Spinal cord (tissue), 10 donors: ENCODE measurements at places on chromosomes 4 and X.

DNA sequence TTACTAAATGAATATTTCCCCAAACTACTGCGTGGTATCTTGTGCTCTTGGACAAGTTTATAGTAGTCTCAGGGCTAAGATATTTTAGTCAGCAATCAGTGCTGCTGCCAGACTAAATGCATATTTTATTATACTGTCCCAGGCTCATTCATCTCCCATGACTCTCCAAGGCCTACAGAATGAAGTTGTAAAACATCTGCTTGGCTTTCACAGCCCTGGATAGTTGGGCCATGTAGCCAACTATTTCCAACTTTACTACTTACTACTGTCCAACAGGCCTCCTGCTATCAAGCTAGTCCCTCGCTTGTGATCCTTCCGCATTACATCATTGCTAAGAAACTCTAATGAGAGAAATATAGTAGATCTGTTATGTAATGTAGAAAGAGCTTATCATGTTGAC is 31.4 kb downstream of the MAGEB16 start:
- DNase-seq, result no peak

DNA sequence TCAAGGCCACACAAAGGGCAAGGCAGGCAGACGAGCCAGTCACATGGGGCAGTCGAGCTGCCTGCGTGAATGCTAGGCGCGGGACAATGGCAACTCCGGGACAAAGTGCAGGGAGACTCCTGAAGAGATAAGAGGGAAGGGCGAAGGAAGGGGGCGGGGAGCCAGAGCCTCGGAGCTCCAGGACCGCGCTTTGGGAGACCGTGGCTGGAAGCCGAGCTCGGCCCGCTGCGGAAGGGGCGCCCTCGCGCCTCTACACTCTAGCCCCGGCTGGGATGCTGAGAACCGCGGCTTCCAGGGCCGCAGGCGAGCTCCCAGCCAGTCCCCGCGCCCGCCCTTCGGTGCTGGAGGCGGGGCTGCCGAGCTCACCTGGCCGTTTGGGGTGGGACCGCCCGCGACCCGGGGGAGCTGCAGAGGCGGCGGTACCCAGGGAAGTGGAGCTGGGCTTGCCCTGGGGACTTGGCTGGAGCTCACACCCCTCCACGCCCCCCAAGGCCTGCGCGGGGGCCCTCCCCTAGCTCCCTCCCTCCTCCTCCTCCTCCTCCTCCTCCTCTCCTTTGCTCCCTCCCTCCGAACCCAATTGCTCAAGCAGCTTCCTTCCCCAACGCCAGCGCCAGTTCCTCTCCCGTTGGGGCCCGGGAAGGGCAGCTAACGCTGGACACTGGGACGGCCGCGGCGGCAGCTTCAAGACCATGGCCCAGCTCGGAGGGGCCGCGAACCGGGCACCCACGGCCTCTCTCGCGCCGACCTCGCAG is at the start of gene SOWAHD:
TSS of gene SOWAHD (plus strand) at position 610 of the 752 bp plus-strand sequence. CDS start at position 690, 80 bp downstream.
- peak; percentile 21 for DNase-seq

GRCh38 chrX:101223226-101223625 is 3.6 kb downstream of the DRP2 start:
- no peak for DNase-seq

DNA sequence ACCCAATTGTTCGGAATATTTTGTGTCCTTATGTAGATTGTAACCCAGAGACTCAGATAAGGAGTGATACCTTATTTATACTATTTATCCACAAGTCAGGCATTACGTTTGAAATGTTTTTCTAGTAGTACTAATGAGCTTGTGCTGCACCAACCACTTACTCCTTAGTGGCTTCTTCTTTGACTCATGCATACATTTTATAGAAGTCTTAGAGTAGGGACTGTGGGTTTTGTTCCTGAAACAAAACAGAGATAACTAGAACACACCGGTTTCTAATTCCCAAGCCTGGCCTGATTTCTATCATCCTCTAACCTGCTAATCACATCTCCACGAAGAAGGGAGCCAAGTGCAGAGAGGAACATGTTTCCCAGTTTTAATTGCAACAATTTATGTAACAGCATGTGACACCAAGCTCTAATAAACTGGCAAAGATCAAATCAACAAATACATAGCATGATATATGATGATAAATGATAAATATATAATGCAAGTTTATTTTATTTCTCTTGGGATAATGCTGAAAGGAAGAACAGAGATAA is 32.3 kb downstream of the MGARP start:
- DNase-seq, result no peak

DNA sequence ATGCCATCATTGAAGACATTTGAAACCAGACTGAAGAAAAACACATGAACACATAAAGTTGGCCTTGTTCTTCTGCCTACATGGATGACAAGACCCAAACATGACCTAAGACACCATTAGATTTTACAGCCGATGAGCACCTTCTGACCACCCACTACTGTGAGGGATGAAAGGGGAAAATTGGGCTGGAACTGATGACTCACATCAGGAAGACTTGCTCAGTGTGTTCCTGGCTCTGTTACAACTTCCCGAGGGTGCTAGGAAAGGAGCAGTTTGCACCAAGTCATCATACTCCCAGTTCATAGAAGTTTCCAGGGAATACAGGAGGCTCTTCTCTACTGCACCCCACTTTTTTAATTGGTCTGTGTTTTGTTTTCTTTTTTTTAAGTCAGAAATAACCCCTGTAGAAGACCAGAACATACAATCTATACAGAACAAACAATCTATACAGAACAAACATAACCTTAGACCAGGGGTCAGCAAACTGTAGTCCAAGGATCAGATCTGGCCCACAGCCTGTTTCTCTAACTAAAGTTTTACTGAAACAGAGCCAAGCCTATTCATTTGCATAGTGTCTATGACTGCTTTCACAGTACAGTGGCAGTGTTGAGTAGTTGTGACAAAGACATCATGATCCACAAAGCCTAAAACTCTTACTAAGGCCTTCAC is 25.3 kb downstream of the BTC start:
- no peak for DNase-seq
